ENCODE measurements at places on chromosomes 1 and 21.

GRCh38 chr21:44888581-44889550 lies 15.4 kb upstream of the PTTG1IP start:
- DNase-seq = no peak

DNA sequence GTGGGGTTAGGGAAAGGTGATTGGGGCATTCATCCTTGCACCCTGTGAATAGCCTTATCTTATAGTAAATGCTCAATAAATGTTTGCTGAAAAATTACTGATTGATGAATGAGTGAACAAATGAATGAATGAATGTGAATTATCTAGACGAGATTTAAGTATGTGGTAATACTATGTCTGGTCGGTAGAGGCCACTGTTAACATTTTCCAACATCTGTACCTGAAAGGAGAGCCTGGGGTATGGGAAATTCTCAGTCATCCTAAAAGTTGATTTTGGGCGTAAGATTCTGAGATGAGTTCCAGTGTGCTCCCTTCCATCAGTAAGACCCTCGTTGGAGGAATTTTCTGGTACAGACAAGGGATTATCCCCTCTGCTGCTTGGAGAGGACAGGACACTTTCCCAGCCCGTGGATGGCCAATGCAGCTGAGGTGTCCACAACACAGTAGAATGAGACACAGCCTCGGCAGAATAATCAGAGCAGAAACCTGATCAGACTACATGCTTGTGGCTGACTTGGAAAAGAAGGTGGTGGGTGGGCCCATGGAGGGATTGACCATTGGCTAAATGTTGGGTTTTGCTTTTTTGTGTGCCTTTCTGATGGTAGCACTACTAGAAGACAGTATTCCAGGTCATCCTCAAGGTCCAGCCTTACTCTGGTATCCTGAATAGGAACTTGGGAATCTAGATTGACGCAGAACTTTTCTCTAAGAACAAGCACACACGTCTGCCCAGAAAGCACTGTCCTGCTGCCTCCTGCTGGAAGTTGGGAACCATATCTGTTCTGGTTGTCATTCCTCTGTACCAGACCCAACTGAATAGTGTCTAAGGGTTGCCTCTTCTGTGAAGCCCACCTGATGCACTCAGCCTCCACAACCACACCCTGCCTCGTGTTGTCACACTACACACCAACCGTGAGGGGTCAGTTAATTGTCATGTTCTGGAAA lies 262.0 kb downstream of the TNR start:
- DNase-seq = peak; percentile 26

DNA sequence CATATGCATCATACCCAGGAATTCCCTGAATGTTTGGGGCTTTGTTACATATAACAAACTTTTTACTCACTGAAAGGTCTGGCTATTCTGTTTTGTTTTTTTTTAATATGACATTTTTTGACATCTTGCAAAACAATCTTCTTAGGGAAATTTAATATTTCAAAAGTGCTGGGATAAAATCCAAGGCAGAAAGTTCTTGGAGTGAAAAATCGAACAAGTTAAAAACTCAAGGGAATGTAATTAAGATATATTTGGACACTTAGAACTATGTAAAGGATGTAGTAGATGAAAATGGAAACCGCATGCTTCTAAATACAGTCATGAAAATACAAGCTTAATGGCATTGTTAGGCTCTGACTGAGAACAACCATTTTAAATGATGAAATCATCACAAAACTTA lies 8.6 kb downstream of the CHODL start:
- no peak for DNase-seq

- peak; percentile 79 for DNase-seq
Measured at GRCh38 chr21:41777951-41778815, 11.3 kb upstream of the RIPK4 start.

- DNase-seq = no peak
Measured at GRCh38 chr21:41603476-41603875, 95.5 kb upstream of the TMPRSS2 start.

DNA sequence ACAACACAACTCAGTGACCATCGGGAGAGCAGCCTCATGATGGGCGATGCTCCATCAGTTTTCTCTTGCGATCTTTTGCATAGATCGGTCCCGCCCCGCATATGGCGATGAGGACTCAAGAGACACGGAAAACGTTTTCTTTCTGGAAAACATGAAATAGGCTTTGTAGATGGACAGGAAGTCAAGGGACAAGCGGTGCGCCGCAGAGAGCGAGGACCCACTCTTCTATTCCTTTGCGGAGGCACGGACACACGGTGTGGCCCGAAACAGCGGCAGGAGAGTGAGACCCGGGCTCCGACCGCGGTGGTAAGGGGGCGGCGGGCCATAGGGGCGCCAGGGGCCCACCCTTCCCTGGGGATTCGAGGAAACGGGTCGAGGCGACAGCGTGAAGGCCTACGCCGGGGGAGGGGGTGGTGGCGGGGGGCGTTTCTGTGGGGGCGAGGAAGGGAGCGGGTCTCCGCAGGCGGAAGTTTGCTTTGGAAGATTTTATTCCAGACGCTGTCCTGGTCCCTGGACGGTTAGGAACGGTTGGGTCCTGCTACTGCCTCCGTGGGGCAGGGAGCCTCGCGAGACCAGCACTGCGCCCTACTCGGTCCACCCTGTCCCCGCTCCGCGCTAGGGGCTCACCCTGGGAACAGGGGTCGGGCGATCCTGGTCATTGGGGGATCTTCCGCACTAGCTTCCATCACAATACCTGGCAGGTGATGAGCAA lies 796 bp upstream of the TDRKH start:
- DNase-seq = no peak

DNA sequence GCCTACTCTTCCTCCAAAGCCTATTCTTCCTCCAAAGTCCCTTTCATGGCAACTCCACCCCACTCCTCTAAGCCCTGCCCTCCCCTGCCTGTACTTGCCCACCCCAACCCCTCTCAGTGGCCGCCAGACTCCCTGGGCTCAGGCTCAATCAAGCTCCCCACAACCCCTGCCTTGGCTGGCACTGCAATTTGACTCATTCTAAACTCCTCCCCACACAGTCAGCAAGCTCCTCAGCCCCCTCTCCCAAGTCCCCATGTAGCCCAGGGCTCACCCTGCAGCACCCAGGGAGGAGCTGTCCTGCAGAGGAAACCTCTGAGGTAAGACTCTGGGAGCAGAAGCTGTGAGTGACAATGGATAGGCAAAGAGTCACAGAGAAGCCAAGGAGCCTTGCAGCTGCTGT lies 3.6 kb upstream of the VSIG8 start:
- DNase-seq = no peak

GRCh38 chr1:36457691-36458090 lies 6.5 kb downstream of the MRPS15 start:
- DNase-seq = no peak

DNA sequence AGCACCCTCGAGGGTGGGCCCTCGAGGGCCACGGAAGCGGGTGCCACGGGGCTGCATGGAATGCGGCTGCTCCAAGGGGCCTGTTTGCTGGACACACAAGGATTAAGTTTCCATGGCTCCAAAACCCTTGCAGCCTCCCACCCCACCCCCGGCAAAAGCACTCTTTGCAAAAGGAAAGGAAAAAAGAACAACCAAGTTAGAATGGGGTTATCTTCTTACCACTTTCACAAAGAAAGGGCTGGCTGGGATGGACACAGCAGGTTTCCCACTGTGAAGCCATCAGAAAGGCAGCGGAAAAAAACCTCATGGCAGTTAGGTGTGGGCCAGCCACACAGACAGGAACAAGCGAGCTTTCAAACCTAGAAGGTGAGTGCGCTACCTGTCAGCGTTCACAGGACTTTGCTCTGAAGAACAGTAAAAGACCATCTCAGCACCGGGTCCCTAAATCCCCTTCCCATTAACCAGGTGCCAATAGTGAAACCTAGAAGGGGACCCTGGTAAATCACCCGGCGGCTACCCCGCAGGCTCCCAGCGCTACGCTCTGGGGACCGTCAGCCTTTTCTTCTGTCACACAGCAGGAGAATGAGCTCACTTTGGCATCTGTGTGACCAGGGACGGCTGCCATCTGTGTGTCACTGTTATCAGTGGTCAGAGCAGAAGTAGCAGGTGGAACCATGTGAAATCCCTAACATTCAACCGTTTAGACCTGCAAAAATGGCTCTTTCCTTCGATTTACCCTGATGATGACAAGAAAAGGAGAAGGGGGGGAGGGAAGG lies 93.0 kb downstream of the SIM2 start:
- no peak for DNase-seq

- DNase-seq = peak; percentile 1
Measured at GRCh38 chr1:173222149-173223030, 15.3 kb upstream of the TNFSF4 start.

DNA sequence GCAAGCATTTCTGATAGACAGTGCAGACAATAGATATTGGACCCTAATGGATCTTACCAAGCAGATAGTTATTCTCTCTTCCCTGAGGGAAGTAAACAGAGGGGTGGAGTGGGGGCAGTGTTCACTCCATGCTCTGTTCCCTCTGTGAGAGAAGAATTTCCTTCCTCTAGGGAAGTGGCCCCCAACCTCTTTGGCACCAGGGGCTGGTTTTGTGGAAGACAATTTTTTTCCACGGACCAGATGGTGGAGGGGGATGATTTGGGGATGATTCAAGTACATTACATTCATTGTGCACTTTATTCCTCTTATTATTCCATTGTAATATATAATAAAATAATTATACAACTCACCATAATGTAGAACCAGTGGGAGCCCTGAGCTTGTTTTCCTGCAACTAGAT lies 459.9 kb downstream of the ADGRL2 start:
- no peak for DNase-seq

DNA sequence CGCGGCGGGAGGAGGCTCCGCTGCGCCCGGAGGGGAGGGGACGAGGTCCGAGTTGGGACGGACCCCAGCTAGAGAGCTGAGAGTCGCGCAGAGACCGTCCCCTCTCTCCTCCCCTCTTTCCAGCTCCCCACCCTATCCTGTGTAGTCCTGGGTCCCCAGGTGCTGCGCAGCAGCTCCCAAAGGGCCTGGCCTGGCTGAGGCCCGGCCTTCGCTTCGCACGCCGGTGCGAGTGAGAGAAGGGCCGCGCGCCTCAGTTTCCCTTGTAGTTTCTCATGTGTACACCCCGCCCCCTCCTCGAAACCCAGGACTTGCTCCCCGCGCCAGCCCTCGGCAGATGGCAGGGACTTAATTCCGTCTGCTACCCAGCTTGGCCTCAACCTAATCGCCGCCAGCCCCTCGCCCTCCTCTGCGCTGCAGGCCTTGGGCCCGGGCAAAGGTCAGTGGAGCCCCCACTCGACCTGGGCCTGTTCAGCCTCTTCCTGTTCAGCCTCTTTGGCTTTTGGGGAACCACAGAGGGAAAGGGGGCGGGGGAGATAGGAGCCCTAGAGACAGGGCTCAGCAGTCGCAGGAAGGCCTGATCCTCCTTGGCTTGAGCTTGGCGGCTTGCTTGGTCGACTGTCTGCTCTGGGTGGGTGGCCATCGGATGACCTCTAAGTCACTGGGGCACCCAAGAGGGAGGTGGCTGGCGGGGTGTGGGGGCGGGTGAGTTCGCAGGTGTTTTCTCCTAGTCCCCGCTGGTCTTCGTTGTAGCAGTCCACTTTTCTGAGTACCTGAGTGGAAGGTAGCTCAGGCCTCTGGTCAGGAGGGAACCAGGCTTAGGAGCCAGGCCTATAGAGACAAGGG lies 1.0 kb downstream of the ZNF687 start:
- DNase-seq = no peak

GRCh38 chr1:7575041-7575400 lies 196.1 kb upstream of the VAMP3 start:
- no peak for DNase-seq

- no peak for DNase-seq
Measured at GRCh38 chr1:91427741-91428140, 23.1 kb upstream of the HFM1 start.

DNA sequence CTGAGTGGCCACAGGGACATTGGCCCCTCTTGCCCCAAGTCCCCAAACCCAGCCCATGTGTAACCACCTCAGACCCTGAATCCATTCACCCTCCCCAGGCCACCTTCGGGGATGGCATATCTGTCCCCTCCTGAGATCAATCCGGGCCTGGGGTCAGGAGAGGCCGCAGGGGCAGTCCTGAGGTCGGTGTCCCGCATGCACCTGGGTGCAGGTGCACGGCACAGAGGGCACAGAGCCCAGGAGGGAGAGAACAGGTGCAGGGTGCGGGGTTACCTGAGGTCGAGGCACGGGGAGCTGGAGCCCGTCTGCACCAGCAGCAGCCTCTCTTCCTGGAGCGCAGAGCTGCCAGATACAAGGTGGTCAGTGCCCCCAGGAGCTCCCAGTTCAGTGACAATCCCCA lies 16.8 kb downstream of the PANK4 start:
- no peak for DNase-seq

- DNase-seq = no peak
Measured at GRCh38 chr1:205301842-205302588, 19.5 kb downstream of the NUAK2 start.

GRCh38 chr21:43027846-43028731 lies 47.5 kb downstream of the CBS start:
- no peak for DNase-seq

- DNase-seq = no peak
Measured at GRCh38 chr1:205275133-205275532, 46.4 kb downstream of the NUAK2 start.

Data from bronchial epithelial cell (primary cell).